Aorta (tissue), 5 donors: ENCODE measurements at places on chromosomes 1 and 21. TPM values are rescaled to one million over a fixed set of nuclear protein-coding genes. Genes with fewer than 3 reads are reported as not detected.
A peak's percentile ranks its signal among the peaks of the same experiment; 100 is the strongest.

DNA sequence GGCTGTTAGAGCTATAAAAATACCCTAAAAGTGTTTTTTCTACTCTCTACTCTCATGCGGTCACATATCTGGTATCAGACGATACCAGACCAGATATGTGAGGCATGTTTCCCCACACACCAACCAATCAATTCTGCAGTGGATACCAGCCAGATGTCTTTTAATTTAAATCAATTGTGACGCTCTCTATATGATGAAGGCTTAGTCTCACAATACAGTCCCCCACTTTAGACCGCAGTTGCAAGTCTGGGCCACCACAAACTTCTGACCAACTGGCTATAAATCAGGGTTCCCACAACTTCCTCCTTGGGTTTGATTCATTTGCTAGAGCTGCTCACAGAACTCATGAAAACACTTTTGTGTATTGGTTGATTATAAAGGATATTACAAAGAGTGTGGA, 586.1 kb upstream of the ZP4 start:
- no peak for DNase-seq

DNA sequence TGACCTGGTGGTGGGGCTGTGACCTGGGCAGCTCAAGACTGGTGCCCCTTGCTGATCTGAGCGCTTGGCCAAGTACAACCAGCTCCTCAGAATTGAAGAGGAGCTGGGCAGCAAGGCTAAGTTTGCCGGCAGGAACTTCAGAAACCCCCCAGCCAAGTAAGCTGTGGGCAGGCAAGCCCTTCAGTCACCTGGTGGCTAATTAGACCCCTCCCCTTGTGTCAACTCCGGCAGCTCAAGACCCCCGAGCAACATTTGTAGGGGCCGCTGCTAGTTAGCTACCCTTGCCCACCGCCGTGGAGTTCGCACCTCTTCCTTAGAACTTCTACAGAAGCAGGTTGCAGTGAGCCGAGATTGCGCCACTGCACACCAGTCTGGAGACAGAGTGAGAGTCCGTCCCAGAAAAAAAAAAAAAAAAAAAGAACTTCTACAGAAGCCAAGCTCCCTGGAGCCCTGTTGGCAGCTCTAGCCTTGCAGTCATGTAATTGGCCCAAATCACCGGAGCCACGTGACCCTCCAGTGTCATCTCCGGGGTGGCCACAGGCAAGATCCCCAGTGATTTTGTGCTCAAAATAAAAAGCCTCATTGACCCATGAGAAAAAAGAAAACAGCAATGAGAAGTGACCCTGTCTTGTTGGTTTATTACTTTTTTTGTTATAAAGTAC, 39.3 kb upstream of the LGALS8 start:
- no peak for DNase-seq

DNA sequence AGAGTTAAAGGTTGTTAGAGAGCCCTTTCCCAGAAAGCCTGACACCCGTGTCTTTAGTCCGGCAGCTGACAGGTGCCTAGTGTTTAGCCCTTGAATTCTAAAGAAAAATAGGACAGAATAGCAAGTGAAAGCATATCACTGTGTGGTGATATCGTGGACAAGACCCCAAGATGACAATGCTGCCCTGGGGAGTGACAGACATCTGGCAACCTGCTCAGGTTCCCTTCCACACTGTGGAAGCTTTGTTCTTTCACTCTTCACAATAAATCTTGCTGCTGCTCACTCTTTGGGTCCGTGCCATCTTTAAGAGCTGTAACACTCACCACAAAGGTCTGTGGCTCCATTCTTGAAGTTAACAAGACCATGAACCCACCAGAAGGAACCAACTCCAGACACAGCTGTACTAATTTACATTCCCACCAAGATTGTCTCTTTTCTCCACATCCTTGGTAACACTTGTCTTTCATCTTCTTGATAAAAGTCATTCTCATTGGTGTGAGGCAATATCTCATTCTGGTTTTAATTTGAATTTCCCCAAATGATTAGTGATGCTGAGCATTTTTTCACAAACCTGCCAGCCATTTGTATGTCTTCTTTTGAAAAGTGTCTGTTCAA, 107.6 kb upstream of the SGIP1 start:
- DNase-seq, result no peak

- DNase-seq, result no peak
These were observed 46.3 kb downstream of the HTR6 start for GRCh38 chr1:19710825-19711611.

GRCh38 chr1:119594376-119594775, 53.7 kb downstream of the ZNF697 start:
- no peak for DNase-seq

- DNase-seq, result peak; percentile 89
These were observed 1.5 kb downstream of the ATP8B2 start for GRCh38 chr1:154326546-154327465.

DNA sequence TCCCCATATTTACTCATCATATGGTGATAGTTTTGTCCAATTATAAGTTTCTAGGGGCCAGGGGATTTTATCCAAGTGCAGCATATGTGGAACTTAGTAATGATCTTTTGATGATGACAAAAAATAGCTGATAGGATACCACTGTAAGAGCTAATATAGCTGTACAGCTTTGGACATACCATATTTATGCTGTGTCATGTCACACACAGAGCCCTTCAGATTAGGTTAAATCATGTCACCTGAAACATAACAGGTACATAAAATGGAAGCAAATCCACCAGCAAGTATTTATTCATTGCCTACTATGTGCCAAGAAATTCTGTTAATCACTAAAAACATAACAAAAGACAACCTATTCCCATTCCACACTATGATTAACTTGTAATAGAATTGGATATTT, 82.8 kb upstream of the IPO9 start:
- no peak for DNase-seq

GRCh38 chr1:29962336-29962735, 726.0 kb downstream of the PTPRU start:
- DNase-seq, result no peak

DNA sequence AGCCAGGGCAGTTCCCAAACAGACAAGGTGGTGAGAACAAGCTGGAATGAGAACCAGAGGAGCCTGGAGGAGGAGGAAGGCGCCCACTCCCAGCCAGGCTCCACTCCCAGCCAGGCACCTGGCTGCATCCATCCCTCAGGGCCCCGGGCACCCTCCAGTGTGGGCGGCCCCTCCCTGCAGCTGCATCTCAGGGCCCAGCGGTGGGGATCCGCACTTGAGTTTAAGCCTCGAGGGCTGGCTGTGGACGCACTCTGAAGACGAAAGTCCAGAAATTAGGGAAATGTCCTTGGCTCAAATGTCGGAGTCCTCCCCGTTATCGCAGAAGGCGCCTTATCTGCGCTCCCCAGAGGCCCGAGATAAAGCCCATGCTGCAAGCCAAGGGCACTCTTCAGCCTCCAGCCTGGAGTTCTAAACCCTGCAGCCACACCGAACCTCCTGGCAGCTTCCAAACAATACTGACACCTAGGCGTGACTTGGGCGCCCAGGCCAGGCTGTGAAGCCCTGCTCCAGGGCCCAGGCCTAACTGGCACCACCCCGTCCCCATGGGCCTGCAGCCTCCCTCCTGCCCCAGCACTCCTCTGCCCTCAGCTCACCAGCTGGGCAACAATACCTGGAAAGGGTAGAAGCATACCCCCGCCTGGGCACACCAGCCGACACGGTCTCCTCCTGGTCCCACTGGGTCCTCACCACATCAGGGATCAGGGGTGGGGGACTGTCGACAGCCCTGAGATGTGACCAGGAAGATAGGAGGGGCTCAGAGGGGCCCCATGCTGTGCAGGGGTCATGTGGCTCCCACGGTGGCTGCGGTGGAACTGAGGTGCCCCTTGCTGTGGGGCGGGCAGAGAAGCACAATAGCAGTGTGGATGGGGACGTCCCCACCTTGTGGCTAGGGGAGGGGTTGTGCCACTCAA, 184.8 kb upstream of the VAMP3 start:
- DNase-seq, result peak; percentile 64

The IBA57 gene
- 0.95 TPM for polyA plus RNA-seq

The PLD5 gene
- polyA plus RNA-seq, result 4.5 TPM

The SMYD3 gene
- polyA plus RNA-seq, result 10.7 TPM
